ENCODE measurements at places on chromosomes 11 and 22.
A peak's percentile ranks its signal among the peaks of the same experiment; 100 is the strongest.

DNA sequence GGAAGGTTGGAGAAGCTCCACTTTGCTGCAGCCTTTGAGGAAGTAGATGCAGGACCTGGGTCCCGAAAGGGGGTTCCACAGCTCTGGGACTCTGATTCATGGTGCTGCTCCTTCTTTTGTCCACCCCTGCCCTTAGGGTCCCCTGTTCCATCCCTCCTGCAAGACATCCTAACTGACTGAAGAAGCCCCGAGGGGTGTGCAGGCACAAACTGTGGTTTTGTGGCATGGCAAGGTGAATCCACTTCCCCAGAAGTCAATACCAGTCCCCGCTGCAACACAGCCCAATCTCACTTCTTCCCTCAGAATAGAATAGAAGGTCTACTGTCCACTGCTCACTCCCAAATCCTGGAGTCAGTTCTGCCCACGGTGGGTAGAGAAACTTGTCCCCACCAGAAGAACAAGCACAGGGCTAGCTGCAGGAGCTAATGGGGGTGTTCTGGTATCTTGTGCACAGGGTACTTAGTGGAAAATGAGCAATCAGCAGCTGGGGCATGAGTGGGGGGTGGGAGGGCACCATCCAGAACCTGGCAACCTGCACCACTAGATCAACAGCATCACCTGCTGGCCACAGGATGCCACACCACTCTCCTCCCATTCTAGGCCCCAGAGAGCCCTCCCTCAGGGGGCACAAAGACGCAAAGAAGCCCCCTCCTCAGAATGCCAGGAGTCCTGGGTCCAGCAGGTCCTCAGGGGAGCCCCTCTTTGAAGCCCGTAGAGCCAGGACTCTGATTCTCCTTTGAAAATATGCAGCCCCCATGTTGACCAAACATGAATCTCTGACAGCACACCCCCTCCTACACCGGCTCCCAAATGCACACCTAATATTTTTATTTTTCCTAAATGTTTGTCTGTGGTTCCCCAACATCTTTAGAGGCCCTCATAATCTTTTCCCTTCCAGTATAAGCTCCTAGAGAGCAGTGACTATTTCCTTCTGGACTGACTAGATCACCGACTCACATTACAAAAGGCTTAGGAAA lies 14.1 kb downstream of the SPATA19 start:
- no peak for DNase-seq

DNA sequence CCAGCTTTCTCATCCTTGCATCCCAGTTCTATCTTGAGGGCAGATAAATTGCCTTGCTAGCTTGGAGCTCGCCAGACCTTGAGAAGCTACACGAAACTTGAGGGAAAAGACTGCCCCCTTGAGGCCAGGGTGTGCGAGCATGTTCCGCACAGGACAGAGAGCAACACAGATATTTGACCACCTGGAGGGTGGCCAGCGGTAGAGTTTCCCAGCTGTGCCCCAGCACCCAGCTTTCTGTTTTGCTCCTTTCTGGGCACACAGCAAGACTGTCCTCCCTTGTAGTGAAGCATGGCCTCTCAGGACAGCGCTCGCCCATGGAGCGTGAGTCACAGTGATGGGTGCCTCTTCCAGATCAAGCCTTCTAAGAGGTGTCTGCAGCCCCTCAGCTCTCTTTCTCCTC lies 23.5 kb downstream of the SPATA19 start:
- no peak for DNase-seq

- peak; percentile 24 for DNase-seq
Observed at GRCh38 chr22:47092896-47093311, 330.5 kb downstream of the TBC1D22A start.

DNA sequence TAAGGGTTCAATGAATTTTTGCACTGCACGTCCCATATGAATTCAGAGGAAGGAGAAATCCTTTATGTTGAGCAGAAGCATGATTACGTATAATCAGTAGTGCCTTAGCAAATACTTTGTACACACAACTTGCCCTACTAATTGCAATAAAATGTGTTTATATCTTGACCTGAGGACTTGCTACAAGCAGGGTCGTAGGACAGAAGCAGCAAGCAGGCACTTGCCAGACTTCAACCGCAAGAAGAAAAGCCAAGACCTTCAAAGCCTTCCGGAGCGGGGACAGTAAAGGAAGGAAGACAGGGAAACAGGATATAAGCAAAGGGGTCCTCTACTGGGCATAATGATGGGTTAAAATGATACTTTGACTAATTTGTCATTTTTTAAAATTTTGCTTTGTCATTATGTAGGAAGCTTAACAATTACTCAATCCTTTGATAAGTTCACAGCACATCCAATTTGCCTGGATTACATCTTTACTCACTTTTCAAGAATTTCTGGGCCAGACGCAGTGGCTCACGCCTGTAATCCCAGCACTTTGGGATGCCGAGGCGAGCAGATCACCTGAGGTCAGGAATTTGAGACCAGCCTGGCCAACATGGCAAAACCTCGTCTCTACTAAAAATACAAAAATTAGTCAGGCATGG lies 23.2 kb upstream of the UBASH3B start:
- DNase-seq, result no peak

GRCh38 chr11:61054927-61055562 lies 47.2 kb upstream of the CD5 start:
- DNase-seq, result no peak

DNA sequence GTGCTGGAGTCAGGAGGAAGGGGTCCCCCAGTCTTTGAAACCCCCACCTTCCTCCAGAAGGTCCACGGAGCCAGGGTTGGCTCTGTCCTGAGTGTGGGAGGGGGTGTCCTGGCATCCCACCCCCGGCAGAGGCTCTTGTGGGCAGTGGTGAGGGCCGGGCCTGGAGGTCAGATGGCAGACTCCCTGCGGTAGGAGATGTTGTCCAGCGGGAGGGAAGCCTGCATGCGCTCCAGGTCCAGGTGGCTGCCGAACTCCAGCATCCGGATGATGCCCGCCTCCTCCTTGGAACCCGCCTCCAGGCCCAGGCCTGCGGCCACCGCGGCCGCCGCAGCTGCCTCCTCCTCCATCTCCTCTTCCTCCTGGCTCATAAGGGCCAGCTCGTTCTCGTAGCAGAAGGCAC lies 28.4 kb downstream of the KCNJ4 start:
- DNase-seq, result no peak

DNA sequence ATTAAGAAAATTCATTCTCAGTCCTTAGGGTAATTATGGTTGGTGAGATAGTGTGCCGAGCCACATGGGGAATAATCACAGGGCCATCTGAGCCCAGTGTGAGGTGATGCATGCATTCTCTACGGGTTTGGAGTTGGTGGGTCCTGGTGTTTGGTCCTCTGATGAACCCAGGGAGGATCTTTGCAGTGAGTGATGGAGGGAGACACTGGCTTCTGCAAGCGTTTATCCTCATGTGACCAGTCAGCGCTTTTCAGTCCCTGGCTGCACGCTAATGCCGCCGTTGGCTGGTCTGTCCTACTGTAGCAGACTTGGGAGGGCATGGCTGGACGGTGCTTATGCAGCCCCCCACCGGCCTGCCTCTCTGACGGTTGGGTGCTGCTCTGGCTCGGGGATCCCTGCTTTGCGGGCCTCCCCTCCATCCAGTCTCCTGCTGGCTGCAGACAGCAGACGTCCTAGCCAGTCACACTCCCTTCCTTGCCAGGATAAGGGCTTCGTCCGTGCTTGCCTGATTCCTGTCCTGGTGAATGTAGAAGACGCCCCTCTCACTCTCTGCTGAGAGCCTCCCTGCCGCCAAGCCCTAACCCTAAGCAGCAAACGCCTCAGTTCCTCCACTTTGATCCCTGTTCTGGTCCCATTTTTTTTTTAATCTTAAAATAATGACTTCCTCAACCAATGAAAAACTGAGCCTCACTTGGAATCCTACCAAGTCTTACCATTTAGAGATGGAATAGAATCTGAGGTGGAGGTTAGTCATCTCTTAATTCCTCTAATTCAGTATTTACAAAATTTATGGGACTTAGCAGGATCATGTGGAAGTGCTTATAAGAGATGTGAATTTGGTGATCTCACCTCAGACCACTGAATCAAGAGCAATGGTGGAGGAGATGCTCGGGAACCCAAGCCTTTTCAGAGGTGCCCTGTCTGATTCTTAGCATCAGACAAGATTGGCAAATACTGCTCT lies 143.7 kb upstream of the SORL1-AS1 start:
- no peak for DNase-seq

- DNase-seq, result no peak
Observed at GRCh38 chr11:43681401-43681942, 934 bp downstream of the HSD17B12 start.

DNA sequence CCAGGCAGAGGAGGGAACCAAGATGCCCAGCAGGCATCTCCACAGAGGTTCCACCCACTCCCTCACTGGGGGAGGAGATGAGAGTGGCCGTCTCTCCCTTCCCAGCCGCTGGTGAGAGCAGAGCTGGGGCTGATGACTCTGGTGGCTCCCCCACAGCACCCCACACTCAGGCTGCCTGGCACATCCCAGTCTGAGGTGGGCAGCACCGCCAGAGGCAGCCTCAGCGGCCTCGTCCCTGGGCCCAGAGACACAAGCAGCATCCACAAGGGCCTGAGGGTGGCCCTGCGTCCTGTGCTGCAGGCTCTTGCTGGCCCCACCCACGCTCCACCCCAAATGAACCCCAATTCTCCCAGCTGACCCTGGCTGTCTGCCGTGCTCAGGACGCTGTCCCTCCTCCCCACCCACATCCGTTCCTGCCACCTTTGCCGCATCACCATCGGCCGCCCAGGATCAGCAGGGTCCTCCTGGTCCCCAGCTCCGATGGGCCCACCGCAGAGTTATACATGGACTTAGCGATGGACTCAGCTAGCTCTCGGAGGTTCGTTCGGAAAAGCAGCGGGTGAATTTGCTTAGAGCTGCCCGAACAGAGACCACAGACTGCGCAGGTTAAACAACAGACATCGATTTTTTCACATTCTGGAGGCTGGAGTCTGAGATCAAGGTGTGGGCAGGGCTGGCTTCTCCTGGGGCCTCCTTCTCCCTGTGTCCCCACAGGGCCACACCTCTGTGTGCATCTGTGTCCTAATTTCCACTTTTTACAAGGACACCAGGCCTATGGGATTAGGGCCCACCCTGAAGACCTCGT lies 20.2 kb upstream of the CTSD start:
- DNase-seq, result no peak

DNA sequence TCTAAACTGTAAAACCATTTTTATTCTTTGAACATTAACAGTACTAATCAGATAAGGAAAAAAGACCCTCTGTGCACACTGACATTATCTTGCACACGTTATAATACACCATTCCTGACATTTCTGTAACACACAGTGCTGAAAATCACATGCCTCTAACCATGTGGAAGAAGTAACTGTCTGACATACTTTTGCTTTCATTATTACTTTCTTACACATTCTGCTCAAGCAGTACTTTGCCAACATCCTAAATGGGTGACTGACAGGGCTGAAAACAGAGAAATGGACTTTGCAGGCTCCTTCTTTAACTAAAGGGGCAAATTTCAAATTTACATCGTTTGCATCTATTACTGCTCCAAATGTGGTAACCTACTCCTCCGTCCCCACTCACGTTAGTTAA lies 22.8 kb upstream of the TP53AIP1 start:
- no peak for DNase-seq

DNA sequence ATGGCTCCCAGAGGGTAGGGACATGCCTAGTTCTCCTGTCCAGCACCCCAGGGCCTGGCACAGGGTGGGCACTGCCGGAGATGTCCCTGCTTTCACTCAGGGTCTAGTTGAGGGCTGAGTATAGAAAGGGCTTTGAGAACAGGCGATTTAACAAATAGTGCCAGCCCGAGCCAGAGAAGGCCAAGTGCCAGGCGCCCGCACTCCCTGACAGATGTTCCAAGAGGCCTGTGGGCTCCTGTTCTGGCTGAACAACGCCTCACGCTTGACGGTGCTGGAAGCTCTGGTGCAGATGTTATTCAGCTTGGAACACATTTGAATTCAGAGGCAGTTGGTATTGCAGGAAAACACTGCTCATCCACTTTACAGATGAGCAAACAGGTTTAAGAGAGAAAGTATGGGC lies 46.5 kb downstream of the NFAM1 start:
- no peak for DNase-seq

GRCh38 chr11:34214961-34215805 lies 109.8 kb downstream of the NAT10 start:
- DNase-seq, result no peak

- DNase-seq, result no peak
Observed at GRCh38 chr11:103266167-103266831, 157.1 kb downstream of the DYNC2H1 start.

DNA sequence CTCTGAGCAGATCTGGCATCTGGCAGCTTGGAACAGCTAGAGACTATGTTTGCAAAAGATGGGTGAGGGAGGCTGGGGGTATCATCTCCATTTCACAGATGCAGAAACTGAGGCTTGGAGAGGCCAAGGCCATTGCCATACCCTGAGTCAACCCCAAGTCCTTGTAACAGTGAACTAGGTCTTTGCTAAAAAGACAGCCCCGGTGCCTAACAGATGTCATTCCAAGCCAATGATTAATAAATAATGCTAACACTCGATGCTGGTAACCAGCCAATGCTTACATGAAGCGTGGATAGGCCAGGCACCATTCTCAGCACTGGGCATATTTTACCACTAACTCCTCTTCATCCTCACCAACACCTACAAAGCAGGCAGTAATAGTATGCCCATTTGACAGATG lies 164.0 kb downstream of the MN1 start:
- DNase-seq, result no peak

DNA sequence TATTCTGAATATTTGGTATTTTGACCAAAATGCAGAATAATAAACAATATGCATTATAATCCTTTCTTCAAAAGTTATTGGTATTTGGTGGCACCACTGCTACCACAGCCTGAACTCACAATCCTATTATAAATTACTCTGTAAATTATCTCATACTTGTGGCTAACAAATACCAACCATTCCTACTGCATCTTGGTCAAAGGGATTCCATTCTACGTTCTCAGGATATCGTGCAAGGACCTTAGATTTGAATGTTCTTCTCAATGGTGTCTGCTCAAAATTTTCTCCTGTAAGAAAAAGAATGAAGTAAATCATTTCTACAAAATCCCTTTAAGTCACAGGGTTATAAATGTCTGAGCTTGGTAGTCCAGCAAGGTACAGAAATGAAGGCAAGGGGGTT lies 58.7 kb downstream of the DENND5A start:
- DNase-seq, result no peak

- no peak for DNase-seq
Observed at GRCh38 chr11:103877221-103877620, 159.2 kb upstream of the DDI1 start.

DNA sequence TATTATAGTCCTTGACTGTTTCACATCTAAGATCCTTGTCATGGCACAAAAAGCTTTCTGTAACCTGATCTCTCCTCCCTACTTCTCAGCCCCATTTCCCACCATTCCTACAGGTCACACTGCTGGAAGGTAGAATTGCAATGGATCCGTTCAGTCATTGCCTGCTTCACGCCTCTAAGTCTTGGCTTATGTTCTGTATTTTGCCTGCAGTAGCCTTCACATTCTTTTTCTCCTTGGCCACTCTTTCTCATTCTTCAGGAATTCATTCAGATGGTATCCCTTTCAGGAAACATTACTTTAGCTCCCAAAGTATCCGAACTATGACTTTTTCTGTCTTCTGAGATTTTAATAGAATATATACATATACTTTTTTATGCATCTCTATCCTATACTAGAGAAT lies 731.5 kb downstream of the NTM start:
- DNase-seq, result no peak

GRCh38 chr11:61129639-61130523 lies 27.6 kb downstream of the CD5 start:
- DNase-seq, result peak; percentile 86

GRCh38 chr11:74636630-74637184 lies 44.3 kb downstream of the POLD3 start:
- DNase-seq, result no peak

- no peak for DNase-seq
Observed at GRCh38 chr11:88102598-88102934, 72.7 kb downstream of the RAB38 start.
